ENCODE measurements at places on chromosomes 4 and X. TPM values are rescaled to one million over a fixed set of nuclear protein-coding genes. Genes with fewer than 3 reads are reported as not detected.

KCNE5 gene
- not detected for total RNA-seq

NXF2 gene
- not detected for total RNA-seq

ABCG2 gene
- 22.4 TPM for total RNA-seq

C4orf50 gene
- not detected for total RNA-seq

UGT2A3 gene
- total RNA-seq: 0.27 TPM

PRDM5 gene
- total RNA-seq: 3.3 TPM

RBMX gene
- 235 TPM for total RNA-seq

SLC38A5 gene
- total RNA-seq: 0.07 TPM

GUCY1A1 gene
- total RNA-seq: not detected

SMIM31 gene
- total RNA-seq: not detected

CENPI gene
- total RNA-seq: 10.3 TPM

RENBP gene
- total RNA-seq: 0.18 TPM

LARP7 gene
- 27.4 TPM for total RNA-seq

CDKL5 gene
- total RNA-seq: 3.6 TPM

LUZP4 gene
- not detected for total RNA-seq

IL2RG gene
- 0.10 TPM for total RNA-seq

RTL3 gene
- total RNA-seq: not detected

PDZD4 gene
- total RNA-seq: 2.7 TPM

SLC6A8 gene
- total RNA-seq: 12.5 TPM

UNC5C gene
- not detected for total RNA-seq
